Karpas-422 (cell line): ENCODE measurements at places on chromosomes 2 and 18. TPM values are rescaled to one million over a fixed set of nuclear protein-coding genes. Genes with fewer than 3 reads are reported as not detected.

DNA sequence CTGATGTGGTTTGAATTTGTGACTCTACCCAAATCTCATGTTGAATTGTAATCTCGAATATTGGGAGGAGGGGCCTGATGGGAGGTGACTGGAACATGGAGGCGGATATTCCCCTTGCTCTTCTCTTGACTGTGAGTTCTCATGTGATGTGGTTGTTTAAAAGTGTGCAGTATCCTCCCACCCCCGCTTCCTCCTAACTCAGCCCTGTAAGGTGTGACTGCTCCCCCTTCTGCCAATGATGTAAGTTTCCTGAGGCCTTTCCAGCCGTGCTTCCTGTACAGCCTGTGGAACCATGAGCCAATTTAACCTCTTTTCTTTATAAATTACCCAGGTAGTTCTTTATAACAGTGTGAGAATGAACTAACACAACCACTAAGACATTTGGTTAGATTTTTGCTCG lies 458.4 kb downstream of the THSD7B start:
- no peak overlapping the region for H3K27ac ChIP-seq
- H3K36me3 ChIP-seq: no peaks in the 10 kb centered on the region
- no peak for DNase-seq
- no peak overlapping the region for H3K4me3 ChIP-seq
- no peaks in the 10 kb centered on the region for H3K27me3 ChIP-seq

DNA sequence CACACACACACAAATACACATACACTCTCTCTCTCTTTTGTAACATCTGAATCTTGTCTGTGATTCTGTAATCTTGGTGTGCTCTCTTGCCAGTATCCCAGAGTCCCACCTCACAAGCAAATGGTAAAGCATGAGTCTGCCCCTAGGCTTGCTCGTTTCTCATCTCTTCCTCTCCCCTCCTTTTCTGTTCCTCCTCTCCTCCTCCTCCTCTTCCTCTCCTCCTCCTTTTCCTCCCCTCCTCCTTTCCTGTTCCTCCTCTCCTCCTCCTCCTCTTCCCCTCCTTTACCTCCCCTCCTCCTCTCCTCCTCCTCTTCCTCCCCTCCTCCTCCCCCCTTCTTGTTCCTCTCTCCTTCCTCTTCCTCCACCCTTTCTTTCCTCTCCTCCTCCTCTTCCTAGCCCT lies 59.0 kb downstream of the TNFRSF11A start:
- no peak overlapping the region for H3K4me3 ChIP-seq
- H3K27me3 ChIP-seq: no peaks in the 10 kb centered on the region
- H3K4me1 ChIP-seq: no peaks in the 10 kb centered on the region
- H3K36me3 ChIP-seq: no peaks in the 10 kb centered on the region
- no peak for DNase-seq

DNA sequence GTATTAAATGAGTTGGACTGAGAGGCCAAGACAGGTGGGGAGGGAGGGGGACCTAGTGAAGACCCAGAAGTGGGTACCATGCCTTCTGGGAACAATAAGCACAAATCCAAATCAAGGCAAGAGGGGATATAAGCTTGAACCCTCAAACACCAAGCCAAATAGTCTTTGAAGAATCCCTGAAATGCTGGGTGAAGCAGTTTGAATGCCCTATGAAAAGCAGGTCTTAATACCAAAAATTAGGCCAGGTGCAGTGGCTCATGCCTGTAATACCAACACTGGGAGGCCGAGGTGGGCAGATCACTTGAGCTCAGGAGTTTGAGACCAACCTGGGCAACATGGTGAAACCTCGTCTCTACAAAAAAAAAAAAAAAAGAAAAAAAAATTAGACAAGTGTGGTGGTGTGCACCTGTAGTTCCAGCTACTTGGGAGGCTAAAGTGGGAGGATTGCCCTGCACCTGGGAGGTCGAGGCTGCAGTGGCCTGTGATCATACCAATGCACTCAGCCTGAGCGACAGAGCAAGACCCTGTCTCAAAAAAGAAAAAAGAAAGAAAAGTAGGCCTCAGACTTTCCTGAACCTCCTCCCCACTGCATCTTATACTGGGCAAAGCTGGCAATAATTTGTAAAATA lies 3.5 kb downstream of the PCBP1 start:
- H3K27ac ChIP-seq: peak overlapping the region; percentile 98
- no peak overlapping the region for H3K4me3 ChIP-seq
- H3K36me3 ChIP-seq: peaks cover 18% of the 10 kb centered on the region
- peak; percentile 57 for DNase-seq
- H3K27me3 ChIP-seq: no peaks in the 10 kb centered on the region
- H3K4me1 ChIP-seq: peaks cover 59% of the 10 kb centered on the region

DNA sequence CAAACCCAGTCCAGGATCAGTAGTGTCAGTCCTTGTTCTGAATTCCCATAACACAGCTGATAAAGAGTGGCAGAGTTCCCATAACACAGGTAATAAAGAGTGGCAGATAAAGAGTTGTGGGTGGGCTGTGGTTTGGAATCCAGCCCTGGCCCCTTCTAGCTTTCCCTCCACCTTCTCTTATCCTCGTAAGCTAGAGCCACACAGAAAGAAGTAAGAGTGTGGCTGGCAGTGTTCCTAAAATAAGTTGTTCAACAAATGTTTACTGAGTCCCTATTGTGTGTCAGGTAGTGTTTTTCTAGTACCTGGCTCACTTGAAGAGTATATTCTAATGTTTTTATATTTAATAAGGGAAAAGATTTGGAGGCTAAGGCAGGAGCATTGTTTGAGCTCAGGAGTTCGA lies 65.0 kb upstream of the BCL2L11 start:
- no peaks in the 10 kb centered on the region; the same call in 1 of the 2 replicates for H3K36me3 ChIP-seq
- DNase-seq: no peak
- peaks cover 77% of the 10 kb centered on the region for H3K4me1 ChIP-seq

DNA sequence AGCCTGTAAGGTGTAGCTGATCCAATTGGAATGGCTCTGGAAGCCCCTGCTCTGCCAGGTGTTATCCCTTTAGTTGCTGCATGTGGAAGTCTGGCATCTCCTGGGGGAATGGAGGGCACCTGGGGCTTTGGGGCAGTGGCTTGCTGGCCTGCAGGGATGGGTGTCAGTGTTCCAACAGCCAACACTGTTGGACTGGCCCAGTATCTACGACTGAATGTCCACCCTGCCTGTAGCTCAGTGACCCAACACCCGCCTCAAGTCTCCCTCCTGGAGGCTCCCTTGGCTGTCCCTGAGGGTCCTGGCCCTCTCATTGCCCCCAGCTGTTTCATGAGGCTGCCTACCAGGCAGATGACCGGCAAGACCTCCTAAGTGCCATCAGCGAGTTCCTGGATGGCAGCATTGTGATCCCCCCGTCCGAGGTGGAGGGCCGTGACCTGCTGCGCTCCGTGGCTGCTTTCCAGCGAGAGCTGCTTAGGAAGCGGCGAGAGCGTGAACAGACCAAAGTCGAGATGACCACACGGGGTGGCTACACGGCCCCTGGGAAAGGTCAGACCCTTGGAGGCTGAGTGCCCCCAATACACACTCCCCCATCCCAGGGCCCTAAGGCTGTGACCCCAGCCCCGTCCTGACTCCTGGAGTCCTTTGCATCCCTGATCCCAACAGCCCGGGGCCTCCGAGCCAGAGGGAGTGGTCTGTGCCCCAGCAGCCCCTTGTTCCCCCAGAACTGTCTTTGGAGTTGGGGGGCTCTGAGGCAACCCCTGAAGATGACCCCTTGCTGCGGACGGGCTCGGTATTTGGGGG lies 7.7 kb downstream of the SLC4A3 start:
- H3K27me3 ChIP-seq: no peaks in the 10 kb centered on the region
- no peak overlapping the region for H3K27ac ChIP-seq
- H3K4me1 ChIP-seq: peaks cover 9% of the 10 kb centered on the region
- DNase-seq: no peak

DNA sequence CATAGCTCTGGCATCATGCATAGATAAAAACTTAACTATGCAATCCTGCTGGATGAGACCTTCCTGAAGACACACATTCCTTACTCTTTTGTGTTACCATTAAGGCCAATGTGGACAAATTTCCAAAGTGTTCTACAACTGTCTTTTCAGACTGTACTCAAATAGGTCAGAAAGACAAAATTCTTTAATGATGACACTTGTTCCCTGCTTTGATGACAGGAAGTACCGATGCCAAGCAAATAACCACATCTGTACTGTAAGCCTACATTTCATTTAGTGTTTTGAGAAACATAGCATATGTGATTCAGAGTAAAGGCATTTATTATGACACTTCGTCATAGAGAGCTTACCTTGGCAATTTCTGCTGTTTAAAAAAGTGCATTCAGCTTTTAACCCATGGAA lies 55.0 kb downstream of the PMAIP1 start:
- H3K4me3 ChIP-seq: no peak overlapping the region
- H3K27me3 ChIP-seq: no peaks in the 10 kb centered on the region
- H3K27ac ChIP-seq: peak overlapping the region; percentile 83
- no peak for DNase-seq
- no peaks in the 10 kb centered on the region for H3K36me3 ChIP-seq

- no peak overlapping the region for H3K4me3 ChIP-seq
- H3K4me1 ChIP-seq: no peaks in the 10 kb centered on the region
- H3K27me3 ChIP-seq: no peaks in the 10 kb centered on the region
- H3K27ac ChIP-seq: no peak overlapping the region
- no peak for DNase-seq
Measured at GRCh38 chr2:189654641-189655040, 6.6 kb upstream of the ASNSD1 start.

- no peaks in the 10 kb centered on the region for H3K36me3 ChIP-seq
- H3K27me3 ChIP-seq: no peaks in the 10 kb centered on the region
- H3K4me1 ChIP-seq: no peaks in the 10 kb centered on the region
- no peak for DNase-seq
- H3K4me3 ChIP-seq: no peak overlapping the region
Measured at GRCh38 chr18:5195656-5196055, 1.4 kb downstream of the AKAIN1 start.

GRCh38 chr2:158894078-158894477 lies 74.4 kb upstream of the TANC1 start:
- H3K4me3 ChIP-seq: no peak overlapping the region
- no peaks in the 10 kb centered on the region for H3K36me3 ChIP-seq
- DNase-seq: no peak
- no peak overlapping the region for H3K27ac ChIP-seq
- H3K4me1 ChIP-seq: no peaks in the 10 kb centered on the region

DNA sequence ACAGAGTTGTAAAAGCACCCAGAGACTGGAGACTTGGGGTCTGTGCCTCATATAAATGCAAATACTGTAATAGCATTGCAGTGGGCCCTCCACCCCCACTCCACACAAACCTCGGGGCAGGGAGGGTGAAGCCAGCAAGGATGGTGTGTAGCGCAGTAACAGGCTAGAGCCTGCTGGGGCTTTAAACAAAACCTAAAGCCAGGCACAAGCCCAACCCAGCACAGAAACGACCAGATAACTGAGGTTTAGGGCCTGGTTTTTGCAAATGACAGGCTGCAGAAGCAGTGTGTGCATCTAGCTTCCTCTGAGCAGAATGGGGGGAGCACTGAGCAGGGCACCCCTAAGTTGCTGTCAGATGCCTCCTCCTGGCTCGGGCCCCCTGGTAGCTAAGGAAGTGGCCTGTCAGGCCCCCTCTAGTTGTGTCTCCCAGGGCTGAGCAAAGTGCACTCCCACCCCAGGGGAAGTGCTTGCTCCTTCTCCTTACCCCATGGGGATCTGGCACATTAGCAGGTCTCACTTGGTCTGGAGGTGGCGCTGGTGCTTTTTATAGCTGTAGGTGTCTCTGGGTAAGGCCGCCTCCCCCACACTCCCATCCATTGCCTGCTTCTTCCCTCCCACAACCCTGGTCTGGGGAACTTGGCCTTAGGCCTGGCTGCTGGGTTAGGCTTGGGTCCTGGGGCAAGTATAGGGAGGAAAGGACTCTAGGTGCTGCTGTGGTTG lies 135.1 kb downstream of the CELF4 start:
- H3K4me3 ChIP-seq: no peak overlapping the region
- no peaks in the 10 kb centered on the region for H3K4me1 ChIP-seq
- no peaks in the 10 kb centered on the region for H3K36me3 ChIP-seq
- H3K27ac ChIP-seq: no peak overlapping the region
- DNase-seq: no peak

DNA sequence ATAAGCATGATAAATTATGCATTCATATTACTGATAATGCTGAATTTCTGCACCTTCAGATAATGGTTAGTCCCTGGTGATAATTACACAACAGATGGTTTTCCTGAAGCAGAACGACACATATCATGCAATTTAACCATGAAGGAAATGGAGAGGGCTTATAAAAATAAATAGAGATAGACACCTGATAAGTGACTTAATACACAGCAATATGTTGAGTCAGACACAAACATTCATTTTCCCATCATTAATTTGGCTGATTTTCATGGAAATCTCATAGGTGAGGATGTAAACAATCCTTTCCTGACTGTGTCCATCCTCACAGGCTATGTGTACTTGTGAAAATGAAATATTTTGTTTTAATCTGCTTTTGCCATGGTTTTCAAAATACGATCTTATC lies 36.9 kb upstream of the DSEL start:
- no peak overlapping the region for H3K27ac ChIP-seq
- no peak overlapping the region for H3K4me3 ChIP-seq
- no peaks in the 10 kb centered on the region for H3K4me1 ChIP-seq
- H3K27me3 ChIP-seq: no peaks in the 10 kb centered on the region

The CLEC4F gene
- total RNA-seq: not detected in 2 replicates

The XDH gene
- not detected in 2 replicates for total RNA-seq

The MC2R gene
- total RNA-seq: not detected in 2 replicates
